Stimulated activated effector memory CD8-positive, alpha-beta T cell treated with anti-CD3 and anti-CD28 coated beads, Interleukin-12 subunit alpha, Interleukin-12 subunit beta, amount 100 ng/mL, for 72 hours (primary cell): ENCODE measurements at places on chromosomes 6 and 20.

DNA sequence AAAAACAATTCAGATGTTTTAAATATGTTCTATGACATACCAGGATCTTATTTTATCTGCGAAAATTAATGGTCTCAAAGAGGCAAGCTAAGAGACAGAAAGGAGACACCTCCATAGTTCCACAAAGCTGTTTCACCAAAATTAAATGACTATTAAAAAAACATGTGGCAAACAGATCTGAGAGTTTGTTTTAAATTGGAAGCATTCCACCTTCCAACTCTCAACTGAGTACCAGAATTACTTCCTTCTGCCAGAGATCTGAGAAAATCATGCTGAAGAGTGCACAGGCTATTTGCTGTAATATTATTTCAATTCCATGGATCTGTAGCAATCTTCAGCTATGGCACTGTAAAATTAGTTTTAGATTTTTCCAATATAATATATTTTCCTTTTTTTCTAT, 669.5 kb upstream of the MARCKS start:
- no peak for DNase-seq

- no peak for DNase-seq
Measured at GRCh38 chr20:3175270-3175669, 1.9 kb upstream of the LZTS3 start.

GRCh38 chr6:45613656-45614055, 235.9 kb upstream of the SUPT3H start:
- no peak for DNase-seq

DNA sequence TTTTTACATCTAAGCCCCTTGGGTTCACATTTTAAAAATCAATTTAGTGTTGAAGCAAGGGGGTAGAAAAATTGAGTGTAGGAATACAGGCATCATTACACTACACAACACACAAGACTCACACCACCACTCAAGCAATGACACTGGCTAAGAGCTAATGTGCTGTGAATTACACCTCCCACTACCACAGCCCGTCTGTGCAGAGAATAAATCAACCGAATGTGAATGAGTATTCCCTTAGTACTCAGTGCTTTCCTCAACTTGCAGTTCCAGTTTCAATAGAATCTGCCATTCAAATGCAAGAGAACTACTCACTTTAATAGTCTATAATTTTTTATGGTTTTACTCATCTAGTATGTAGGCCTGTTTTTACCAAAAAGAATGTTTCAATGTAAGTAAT, 114.4 kb downstream of the PDSS2 start:
- DNase-seq: no peak

DNA sequence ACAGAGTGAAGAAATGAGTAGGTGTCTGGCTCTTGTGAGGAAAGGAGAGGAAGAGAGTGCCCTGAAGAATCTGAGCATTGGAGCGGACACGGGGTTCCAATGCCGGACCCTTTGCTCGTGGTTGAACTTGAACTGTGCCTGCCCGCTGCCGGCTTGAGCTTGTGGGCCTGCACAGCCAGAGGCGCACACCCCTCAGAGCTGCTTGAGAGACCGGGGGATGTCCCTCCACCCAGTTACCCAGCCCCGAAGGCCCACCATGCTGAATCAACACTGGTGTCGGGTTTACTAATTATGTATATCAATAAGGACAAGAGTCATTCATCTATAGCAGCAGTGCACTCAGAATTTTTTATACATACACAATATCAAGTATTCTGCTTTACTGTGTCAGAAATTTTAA, 218.3 kb upstream of the CST7 start:
- no peak for DNase-seq

DNA sequence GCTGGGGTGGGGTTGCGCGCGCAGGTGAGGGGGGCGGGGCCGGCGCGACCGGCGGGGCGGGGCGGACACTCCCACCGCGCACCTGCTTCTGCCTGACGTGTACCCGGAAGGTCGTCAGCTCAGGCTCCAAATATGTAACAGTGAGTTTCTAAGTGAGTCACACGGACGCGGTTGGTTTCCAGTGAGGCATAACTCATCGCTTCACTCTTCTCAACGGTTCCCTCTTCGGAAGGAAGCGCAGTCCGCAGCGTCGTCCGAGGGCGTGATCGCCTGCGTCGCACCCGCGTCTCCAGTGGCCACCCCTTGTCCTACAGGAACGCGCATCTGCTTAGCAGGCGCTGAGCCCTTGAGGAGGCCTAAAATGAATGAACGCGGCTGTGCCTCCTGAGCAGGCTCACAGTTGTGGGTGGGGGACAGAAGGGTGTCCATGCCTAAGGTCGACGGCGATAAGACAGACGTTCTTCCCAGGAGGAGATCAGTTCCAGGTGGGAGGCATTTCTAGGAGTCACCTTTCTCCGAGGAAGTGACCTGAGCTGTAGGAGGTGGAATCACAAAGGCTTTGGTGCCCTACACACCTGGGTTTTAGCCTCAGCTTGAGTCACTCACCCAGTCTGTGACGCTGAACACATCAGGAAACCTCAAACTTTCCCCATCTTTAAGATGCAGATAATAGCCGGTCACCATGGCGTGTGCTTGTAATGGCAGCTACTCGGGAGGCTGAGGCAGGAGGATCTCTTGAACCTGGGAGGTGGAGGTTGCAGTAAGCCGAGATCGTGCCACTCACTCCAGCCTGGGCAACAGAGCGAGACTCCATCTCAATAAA, 50.9 kb upstream of the EZR start:
- no peak for DNase-seq

DNA sequence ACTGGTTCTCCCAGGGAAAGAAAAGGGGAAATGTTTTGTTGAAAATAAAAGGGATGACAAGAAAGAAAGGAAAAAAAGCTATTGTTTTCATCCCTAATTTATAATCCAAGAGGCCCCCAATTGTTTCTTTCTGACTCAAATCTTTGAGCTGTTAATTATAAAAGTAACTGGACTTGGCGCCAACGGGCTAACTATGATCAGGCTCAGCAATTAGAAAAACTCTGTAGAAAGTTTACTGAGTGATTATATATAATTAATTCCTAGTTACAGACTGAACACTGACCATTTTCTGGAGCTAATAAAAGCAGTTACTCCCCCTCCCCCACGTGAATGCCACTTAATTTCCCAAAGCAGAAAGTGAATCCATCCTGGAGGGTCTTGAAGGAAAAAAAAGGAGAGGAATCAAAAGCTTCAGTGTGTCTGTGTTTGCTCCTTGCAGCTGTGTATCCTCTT, 3.2 kb downstream of the ZMYND8 start:
- no peak for DNase-seq

- no peak for DNase-seq
Measured at GRCh38 chr6:50846144-50846851, 27.6 kb downstream of the TFAP2B start.

DNA sequence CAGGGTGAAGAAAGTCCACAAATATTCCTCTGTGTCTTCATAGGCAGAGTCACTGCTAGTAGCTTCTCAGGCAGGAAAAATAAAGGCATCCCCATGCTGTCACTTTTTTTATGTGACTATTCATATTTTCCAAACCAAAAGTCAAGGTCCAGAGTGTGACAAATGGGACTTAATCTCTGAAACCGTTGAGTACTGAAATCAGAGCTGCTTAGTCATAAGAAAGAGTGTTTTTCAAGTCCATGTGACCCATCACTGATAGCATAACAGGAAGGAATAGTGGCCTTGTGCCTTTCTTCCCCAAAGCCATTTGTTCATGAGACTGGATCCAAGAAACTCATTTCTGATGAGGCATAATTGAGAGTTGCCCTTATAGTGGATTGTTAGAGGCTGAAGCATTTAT, 210.3 kb upstream of the TSHZ2 start:
- no peak for DNase-seq

- DNase-seq: no peak
Measured at GRCh38 chr20:45817376-45818194, 5.1 kb downstream of the UBE2C start.

GRCh38 chr6:169940481-169941271, 189.3 kb downstream of the ERMARD start:
- no peak for DNase-seq

DNA sequence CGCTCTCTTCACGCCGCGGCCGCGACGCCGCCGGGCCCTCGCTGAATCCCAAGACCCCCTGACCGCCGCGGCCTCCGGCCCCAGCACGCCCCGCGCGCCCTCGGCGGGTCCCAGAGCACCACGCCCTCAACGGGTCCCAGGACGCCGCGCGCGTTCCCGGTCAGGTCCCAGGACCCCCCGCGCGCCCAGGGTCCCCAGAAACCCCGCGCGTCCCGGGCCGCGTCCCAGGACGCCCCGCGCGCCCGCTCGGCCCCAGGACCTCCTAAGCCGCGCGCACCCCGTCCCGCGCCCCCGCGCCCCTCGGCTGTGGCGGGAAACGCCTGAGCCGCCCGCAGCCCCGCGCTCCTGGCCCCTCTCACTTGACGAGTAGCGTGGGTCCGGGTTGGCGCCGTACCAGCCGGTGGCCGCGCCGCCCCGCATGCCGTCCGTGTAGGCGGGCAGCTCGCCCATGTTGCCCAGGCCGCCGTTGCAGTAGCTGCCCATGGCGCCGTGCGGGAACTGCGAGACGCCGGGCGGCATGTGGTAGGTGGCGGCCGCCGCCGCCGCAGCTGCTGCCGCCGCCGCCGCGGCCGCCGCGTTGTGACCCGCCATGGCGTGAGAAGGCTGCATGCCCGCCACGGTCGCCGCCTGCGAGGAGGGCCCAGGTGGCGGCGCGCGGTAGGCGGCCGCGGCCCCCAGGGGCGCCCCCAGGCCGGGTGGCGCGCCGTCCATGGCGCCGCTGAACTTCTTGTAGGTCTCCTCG, 556 bp downstream of the NKX2-4 start:
- DNase-seq: no peak

GRCh38 chr6:151392427-151392826, 1.1 kb upstream of the ZBTB2 start:
- no peak for DNase-seq

- no peak for DNase-seq
Measured at GRCh38 chr6:11215773-11216172, 16.7 kb downstream of the NEDD9 start.

DNA sequence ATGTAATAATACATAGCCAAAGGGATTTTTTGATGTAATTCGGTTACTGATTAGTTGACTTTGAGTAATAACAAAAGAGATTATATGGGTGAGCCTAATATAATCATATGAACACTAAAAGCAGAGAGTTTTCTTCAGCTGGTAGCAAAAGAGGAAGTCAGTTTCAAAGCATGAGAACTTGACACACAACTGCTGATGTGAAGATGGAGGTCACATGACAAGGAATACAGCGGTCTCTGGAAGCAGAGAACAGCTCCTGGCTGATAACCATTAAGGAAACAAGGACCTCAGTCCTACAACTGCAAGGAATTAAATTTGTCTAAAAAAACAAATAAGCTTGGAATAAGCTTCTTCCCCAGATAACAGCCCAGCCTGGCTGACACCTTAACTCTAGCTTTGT, 154.5 kb upstream of the PRND start:
- no peak for DNase-seq

GRCh38 chr20:48945840-48946514, 24.5 kb downstream of the ARFGEF2 start:
- no peak for DNase-seq

GRCh38 chr6:53864781-53865180, 70.0 kb downstream of the LRRC1 start:
- DNase-seq: no peak

GRCh38 chr6:152941746-152942145, 41.1 kb downstream of the FBXO5 start:
- DNase-seq: no peak

DNA sequence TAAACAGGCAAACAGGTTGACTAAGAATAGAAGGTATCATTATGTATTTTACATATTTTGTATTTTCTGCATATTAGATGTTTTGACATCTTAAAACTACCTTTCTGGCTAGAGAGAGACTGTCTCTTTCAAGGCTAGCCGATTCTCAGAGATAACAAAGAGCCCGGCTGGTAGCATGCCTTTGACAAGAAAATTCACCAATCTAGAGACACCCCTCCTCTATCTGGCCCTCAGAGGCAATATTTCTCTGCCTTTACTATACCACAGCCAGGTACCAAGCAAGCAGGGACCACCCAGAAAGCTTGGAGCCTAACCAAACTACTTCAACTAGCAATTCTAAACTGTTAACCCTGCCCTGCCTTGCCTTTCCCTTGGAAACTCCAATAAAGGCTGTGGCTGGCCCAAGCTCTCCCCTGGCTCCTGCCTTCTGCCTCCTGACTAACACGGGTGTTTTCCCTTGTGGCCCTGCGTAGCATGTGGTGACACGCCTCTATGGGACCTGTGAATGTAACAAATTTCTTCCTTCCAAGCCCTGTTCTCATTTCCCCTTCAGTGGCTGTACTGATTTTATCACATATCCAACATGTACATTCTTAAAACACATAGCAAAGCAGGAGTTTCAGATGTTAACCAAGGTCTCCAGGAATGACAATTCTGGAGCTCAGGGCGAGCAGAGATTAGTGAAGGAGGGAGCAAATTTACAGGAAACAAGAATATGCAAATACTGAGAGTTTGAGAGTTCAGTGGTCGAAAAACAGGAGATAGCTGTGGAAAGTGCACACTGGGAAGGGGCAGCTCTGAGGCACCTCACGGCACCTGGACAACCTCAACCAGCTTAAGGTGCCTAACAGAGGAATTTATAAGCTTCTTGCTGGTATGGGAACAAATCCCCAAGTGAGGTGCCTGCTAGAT, 120.8 kb downstream of the BACH2 start:
- DNase-seq: no peak

DNA sequence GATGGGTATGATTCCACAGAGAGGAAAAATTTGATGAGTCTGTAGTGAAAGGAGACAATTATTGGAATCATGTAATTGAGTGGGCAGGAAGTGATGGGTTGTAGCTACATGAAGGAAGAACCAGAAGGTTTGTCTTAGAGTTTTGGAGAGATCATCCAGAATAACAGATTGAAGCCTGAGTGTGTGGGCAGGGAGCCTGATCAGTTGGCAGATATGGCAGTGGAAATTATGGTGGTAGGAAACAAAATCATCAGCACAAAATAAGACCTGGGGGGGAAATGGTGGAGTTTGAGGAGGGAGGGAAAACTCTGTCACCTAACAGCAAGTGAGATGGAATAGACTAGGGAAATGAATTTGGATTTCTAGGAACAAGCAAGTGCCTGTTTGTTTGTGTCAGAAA, 606.6 kb upstream of the MAP3K7 start:
- DNase-seq: no peak

DNA sequence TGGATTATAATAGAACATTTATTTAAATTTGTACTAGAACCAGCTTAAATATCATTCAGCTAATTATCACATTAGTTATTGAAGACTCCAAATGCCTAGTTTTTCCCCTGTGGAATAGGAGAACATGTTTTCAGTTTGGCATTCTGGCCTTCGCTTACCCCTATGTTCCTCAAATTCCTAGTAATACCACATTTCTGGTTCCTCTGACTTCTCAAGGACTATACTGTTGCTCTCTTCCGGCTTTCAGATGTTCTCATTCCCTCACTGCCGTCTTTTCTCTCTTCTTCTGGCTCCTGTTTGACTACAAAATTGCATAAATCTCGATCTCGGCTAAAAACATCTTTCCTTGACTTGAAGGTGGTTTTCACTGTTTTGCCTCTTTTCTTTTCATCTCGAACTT, 71.8 kb upstream of the KHDRBS2 start:
- no peak for DNase-seq

- DNase-seq: no peak
Measured at GRCh38 chr6:168525926-168526630, 85.1 kb downstream of the SMOC2 start.
